ENCODE measurements at places on chromosomes 2 and 18.

- peak; percentile 55 for DNase-seq
Observed at GRCh38 chr2:216495656-216496055, 3.0 kb upstream of the RPL37A start.

DNA sequence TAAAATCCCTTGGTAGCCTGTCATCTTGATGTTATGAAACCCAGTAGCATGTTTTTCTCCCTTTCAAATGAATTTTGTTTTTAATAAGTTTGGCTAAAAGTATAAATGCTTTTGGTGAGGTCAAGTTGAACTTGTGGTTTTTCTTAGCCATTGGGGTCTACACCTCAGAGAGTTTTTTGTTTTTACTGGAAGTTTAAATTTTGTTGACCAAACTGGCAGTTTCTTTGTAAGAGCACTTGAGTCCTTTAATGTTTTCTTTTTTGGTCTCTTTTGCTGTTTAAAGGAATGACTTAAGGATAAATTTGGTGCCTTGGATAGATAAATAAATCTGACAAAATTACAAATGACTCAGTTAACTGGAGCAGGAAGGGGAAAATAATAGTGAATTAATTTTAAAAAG is 577.3 kb downstream of the SATB2 start:
- DNase-seq: no peak

GRCh38 chr2:236348279-236348678 is 84.1 kb upstream of the ASB18 start:
- DNase-seq: no peak

DNA sequence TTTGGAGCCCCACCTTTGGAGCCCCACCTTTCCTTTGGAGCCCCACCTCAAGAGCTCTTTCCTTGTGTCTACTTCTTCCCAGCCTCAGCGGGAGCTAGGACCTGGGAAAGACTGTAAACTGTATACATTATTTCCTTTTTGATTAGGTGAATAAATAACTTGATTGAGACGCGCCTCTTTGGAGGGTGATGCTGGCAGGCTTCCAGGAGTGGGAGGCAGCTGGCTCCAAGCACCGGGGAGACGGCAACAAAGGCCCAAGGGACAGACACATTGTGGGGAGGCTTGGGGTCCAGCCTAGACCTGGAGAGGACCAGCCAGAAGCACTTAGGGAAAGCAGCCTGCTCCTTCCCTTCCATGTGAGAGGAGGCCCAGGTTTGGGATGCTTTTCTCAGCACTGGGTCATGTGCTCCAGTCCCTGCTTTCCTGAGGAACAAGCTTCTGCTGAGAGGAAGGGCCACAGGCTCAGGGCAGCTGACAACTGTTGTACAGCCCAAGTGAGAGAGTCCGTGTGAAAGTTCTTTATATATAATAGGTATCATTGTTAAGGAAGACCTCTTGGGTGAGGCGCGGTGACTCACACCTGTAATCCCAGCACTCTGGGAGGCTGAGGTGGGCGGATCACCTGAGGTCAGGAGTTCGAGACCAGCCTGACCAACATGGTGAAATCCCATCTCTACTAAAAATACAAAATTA is 297.2 kb upstream of the SLC14A2 start:
- no peak for DNase-seq

- DNase-seq: no peak
Observed at GRCh38 chr18:70462078-70462439, 173.2 kb downstream of the SOCS6 start.

DNA sequence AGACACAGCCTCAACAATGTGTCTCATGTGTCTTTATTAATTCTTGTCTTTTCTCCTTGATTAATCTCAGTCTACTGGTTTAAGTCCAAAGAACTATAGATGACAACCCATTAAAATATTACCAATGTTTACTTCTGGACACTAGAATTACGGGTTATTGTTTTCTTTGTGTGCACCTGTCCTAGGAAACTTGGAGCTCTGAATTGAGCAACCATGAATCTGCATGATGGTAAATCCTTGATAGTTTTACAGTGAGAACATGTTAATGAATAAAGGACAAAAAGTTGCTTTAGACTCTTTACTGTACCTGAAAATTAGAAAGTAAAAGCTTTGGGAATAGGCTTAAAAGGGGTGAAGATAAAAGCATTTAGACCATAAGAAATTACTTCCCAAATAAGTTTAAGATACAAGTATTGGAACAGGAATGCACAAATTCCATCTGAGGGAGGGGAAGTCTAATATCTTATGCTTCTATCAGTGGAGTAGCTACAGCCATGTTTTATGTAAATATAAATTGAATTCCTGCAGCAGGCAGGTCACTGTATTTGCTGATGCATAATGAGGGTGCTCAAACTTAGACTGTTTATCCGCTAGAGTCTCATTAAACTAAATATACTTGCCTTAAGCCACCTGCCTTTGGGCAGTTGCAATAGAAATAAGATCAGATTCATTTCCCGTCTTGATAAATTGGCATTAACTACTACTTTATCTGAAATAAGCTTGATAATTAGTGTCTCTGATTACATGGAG is 603.7 kb upstream of the GCFC2 start:
- no peak for DNase-seq

- no peak for DNase-seq
Observed at GRCh38 chr2:8986327-8986976, 17.0 kb downstream of the MBOAT2 start.

DNA sequence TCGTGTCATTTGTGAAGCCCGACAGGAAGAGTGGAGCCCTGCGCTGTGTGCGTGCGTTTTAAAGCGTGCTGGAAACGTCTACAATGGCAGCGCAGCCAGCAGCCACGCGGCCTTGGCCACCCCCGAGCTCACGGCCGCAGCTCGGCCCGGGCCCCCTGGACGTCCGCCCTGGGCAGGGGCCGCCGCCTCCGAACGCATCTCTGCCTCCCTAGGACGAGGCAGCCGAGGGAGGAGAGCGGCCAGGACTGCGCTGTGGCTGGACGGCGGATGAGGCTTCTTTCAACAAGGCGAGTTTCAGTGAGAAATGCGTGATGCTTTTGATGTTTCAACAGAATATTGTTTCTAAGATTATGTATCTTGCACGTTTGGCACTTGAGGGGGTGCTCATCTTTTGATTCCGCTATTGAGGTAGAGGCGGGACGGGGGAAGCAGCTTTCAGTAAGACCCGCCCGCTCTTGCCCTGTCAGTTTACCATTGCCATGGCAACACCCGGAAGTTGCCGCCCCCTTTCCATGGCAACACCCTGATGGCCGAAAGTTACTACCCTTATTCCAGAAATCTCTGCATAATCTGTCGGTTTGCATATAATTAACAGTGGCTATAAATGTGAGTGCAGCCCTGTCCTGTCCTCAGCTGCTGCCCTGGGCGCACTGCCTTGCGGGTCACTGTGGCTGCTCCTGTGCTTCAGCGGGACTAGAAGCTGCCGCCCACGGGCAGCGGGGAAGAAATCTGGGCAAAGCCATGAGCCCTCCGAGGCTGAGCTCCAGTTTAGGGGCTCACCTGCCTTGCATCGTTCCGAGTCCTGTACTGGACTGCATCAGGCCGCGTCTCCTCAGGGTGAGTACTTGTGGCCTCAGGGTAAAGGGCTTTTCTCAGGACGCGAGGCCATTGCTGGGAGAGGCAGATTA is 38.6 kb downstream of the ADNP2 start:
- DNase-seq: peak; percentile 80

DNA sequence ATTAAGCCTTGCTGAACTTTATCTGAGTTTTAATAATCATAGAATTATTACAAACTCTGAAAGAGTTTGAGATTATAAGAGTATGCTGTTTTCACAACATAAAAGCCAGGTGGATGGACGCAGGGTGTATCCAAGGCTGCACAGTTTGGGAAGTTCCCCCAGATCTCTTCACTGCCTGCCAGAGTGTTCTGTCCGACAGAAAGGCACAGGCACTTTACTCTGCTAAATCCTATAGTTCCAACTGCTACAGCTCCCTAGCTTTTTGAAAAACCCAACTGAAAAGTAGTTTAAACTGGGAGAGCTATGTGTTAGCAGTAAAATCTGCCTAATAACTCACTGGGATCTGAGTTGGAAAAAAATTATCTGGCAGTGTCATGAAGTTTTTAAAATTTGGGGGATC is 38.0 kb downstream of the MFSD6 start:
- no peak for DNase-seq

Measured in cardiac muscle cell (in vitro differentiated cells and primary cell).